OCI-M1 (cell line): ENCODE measurements at places on chromosomes 2 and 18.

GRCh38 chr18:62384068-62384467 lies 59.0 kb downstream of the TNFRSF11A start:
- no peak for DNase-seq

- peak; percentile 17 for DNase-seq
Observed at GRCh38 chr2:43010438-43011157, 215.8 kb downstream of the ZFP36L2 start.

DNA sequence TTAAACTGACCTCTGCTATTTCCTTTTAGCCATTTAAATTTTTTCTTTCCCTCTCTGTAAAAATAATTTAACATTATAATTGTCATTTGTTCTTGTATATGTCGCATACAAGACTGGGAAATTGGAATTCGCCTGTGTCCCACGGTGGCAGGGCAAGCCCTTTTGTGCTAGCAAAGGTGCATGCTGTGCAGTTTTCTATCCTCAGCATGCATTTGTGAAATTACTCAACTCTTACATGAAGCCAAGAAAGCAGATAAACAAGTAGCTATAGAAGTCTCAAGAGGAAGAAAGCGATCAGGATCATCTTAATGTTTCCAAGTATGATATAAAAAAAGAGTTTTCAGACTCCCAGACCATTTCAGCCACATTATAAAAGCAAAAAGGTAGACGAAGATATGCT lies 392.6 kb upstream of the CHST9 start:
- DNase-seq = no peak

DNA sequence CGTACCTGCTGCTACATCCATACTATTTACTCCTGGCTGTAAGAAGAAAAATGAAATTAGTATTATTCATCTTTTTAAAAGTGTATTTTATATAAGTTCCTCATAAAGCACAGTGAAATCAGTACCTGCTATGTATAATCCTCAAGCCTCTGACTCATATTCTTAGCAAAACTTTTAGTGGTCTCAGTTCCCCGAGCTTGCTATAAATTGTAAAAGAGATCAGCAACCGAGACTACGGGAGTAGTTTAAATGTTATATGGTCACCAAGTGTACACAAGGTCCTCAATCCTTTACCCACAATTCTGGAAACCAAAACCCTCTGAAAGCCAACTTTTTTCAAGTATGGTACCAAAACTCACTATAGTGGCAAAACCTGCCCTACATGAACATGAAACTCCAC lies 24.2 kb downstream of the PRPF40A start:
- DNase-seq = no peak

GRCh38 chr2:41197781-41198180 lies 745.9 kb upstream of the SLC8A1 start:
- DNase-seq = no peak

GRCh38 chr2:207230261-207231105 lies 64.7 kb upstream of the KLF7 start:
- DNase-seq = peak; percentile 71

GRCh38 chr18:58348517-58348916 lies 280.4 kb downstream of the ALPK2 start:
- peak; percentile 26 for DNase-seq
